ENCODE measurements at places on chromosomes 11 and 22.

DNA sequence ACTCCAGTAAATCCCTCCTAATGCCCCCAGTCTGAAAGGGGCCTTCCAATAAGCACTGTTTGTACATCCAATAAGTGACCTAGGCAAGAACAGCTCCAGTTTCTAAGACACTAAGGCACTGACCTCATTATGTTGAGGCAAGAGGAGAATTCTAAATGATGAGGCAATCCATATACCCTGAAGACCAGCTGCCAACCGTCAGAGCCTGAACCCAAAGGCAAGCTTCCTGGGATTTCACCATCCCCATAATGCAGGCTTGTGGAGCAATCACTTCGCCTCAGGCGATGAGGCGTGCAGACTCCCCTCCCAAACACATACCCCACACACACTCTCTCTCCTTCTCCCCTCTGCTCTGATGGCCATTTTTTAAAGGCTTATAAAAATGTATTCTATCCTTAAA, 49.5 kb downstream of the LGR4 start:
- DNase-seq, result peak; percentile 92

- no peak for DNase-seq
These were observed 27.1 kb downstream of the KRTAP5-5 start for GRCh38 chr11:1656670-1657069.

- peak; percentile 8 for DNase-seq
These were observed 69.4 kb downstream of the ARL14EP start for GRCh38 chr11:30392221-30392784.

GRCh38 chr11:35419184-35419829, at the start of gene SLC1A2:
Gene SLC1A2, minus strand, starts transcription at chr11:35419558. Its CDS starts 592 bp downstream, at chr11:35418966.
- DNase-seq, result peak; percentile 50

DNA sequence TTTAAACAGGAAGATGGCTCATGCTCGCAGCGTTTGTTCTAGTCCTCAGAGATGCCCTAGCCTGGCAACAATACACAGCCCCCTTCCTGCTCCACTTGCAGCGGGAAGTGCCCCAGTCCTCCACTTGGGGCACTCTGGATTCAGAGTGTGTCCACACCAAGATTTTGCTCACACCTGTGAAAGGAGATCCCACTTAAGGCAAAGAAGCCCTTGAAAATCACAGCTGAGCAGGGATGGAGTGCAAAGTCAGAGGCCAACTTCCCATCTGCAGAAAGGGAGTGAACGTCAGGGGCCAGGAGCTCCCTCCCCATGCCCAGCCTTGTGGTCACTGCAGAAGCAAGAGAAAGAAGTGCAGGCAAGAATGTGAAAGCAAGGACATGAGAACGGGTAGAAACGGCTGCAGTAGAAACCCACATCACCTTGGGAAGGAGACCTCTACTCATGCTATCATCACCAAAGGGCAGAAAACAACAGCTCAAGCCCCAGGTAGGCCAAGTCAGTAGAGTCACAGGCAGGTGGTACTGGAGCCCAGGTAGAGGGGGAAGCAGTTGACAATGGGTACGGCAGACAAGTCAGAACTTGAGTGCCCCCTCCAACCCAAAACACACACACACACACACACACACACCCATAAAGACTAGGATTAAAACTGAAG, 157.4 kb downstream of the BUD13 start:
- DNase-seq, result no peak

- no peak for DNase-seq
These were observed 25.8 kb downstream of the MUC6 start for GRCh38 chr11:1010551-1011319.

DNA sequence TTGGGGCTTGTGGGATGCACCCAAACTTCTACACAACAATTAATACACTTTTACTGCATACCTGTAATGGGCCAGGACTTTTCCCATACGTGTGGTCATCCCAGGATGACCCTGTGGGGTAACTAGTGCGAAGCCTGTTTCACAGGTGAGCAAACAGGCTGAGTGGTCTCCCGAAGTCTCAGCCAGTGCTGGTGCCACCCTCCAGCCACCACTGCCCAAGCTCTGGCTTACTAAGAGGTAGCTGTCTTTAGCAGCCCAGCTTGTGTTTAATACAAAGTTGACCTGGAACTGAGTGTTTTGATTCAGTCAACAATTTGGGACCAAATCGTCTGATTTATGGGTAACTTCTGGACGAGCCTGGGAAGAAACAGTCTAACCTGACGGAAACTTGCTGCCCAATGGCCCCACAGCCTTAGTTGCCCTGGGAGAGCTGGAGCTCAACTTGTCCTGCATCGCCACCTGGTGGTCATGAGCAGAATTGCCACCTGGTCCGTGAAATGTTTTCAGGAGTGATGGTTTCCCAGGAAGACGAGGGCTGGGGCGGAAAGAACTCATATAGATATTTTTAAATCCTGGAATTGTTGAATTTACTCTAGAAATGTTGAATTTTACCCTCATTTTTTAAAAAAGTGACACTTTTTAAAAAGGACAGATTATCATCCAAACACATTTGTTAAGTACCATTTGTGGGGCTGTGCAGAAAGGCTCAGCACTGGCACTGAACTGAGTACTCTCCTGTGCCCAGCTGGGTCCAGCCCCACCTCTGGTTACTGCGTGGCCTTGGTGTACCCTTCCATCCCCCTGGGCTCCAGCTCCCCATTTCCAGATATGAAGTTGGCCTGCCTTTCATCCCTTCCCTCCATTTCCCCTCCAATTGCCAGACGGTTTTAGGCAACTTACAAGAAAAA, 95.5 kb upstream of the PARVA start:
- DNase-seq, result peak; percentile 75

- no peak for DNase-seq
These were observed 478.9 kb upstream of the ARHGAP42 start for GRCh38 chr11:100208207-100208606.

All from iris pigment epithelial cell (primary cell).